ENCODE measurements at places on chromosomes 5 and 9.

- DNase-seq, result no peak
These were observed 180.2 kb downstream of the ADCY2 start for GRCh38 chr5:7576023-7576715.

DNA sequence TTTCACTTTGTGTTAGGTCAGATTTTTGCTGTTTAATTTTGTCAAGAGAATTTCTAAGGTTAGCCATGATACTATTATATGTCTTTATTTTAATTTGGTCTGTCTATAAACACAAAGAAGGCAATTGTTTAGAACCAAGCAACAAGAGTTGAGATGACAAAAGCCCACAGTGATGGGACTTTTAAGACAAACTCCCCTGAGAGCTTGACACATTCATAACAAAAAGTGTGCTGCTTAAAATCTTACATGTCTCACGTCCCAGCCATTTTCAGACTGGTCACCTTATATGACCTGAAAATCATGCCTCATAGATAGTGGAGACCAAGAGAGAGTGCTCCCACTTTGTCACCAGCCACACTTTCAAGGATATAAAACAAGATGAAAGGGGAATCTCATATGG, 21.6 kb upstream of the NNT start:
- DNase-seq, result no peak

DNA sequence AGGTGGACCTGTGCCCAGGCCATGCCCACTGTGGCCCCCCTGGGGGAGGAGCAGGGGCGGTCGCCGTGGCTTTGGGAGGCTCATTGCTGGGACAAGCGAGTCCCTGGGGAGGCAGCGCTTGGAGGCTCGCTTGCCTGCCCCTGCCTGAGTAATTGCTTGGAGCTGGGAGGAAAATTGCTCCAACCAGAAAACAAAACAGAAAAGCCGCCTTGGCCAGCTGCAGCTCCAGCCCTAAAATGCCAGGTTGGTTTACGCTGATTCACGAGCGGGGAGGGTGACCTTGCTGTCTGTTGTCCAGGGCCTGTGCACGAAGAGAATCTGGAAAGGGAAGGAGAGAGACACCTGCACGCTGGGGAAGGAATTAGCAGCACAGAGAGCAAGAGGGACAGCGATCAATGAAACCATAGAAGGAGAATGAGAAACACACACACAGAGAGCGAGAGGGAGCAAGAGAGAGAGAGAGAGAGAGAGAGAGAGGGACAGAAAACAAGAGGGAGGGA, 25.3 kb downstream of the NTNG2 start:
- no peak for DNase-seq

GRCh38 chr5:9454012-9454481, 91.8 kb downstream of the SEMA5A start:
- no peak for DNase-seq

- peak; percentile 70 for DNase-seq
These were observed 31.6 kb downstream of the TNFSF8 start for GRCh38 chr9:114898741-114899140.

DNA sequence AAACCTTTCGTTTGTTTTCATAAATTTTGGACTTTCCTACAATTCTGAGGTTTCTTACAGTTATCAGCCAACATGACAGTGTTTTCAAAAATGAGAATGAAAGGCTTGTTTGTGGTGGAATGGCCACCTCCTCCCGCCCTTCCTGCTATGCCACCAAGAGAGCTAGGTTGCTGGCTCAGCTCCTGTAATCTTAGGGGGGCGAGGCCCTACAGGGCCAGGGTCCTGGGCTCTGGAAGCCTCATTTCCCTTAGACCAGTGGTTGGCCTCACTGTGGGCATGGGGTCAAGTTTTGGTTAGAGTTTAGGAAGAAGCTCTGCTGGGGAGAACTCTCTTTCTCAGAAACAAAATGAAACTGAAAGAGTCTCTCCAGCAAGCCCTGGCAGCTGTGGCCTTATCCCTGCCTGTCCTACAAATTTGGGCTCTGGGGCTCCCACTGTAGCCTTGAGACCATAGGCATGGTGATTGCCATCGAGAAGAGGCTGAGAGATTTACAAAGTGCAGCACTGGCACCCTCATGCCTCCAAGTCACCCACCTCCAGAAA, 66.2 kb downstream of the IRX1 start:
- DNase-seq, result no peak

GRCh38 chr5:111548348-111548950, 36.1 kb upstream of the STARD4 start:
- no peak for DNase-seq

DNA sequence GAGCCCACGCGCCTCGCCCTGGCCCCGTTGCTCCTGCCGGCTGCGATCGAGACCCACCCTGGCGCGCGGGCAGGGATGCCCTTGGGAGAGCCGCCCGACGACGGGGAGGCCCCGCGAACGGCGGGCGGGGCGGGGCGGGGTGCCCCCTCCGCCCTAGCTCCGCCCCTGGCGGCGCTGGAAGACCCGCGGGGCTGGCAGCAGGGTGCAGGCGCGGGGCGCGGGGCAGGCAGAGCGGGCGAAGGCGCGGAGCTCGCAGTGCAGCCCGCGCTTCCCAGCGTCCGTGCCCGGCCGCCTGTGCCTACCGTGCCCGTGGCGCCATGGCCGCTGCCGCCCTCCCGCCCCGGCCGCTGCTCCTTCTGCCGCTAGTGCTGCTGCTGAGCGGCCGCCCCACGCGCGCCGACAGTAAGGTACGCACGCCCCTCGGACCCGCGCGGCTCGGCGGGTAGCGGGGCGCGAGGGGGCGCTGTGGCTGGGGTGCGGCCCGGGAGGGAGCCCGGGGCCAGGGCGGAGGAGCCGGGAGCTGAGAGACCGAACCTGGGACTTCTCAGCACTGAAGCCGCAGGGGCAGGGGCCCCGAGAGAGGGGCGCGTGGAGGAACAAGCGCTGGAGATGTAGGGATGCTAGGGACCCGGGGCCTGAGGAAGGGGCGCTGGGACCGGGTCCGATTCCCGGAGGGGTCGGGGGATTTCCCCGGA, at the start of gene OLFML2A:
Gene OLFML2A, plus strand, starts transcription at position 180 of the 695 bp plus-strand sequence. Its CDS starts 138 bp downstream, at position 318.
- DNase-seq, result peak; percentile 18

GRCh38 chr5:169221519-169221918, 79.4 kb downstream of the SLIT3 start:
- DNase-seq, result no peak

- DNase-seq, result no peak
These were observed 441.5 kb downstream of the CDH18 start for GRCh38 chr5:19546521-19546920.

DNA sequence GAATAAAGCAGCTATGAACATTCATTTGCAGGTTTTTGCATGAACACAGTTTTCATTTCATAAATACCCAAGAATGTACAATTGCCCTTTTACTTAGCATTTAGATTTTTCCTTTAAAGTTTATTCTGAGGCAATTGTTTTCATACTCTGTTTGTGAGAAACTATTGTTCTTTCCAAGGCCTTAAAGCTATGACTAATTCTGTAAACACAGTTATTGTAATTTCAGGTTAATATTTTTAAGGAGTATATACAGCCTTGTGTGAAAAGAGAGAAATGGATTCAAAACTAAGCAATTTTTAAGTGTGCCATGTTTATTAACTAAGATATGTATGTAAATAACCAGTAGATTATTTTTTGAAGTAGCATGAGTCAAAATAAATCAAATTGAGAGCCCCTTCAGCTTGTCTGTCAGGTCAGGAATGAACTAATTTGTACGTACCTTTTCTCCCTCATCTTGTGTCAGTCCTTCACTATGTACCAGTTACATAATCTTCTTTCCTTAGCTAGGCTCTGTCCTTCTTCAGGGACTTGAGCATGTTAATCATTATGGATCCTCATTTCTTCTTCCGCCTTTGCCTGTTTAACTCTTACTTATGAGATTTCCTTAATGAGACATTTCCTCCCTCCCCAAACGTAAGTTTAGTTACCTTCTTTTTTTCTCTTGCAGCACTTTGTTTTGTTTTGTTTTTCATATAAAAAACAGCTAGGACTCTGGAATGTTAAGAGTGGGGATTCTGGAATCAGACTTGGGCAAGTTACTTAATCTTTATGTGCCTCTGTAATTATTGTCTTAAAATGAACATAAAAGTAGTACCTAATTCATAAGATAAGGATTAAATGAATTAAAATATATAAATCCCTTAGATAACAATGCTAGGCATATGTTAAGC, 63.6 kb downstream of the NIPBL start:
- peak; percentile 48 for DNase-seq

GRCh38 chr5:9971301-9971700, 278.4 kb downstream of the ATPSCKMT start:
- no peak for DNase-seq

DNA sequence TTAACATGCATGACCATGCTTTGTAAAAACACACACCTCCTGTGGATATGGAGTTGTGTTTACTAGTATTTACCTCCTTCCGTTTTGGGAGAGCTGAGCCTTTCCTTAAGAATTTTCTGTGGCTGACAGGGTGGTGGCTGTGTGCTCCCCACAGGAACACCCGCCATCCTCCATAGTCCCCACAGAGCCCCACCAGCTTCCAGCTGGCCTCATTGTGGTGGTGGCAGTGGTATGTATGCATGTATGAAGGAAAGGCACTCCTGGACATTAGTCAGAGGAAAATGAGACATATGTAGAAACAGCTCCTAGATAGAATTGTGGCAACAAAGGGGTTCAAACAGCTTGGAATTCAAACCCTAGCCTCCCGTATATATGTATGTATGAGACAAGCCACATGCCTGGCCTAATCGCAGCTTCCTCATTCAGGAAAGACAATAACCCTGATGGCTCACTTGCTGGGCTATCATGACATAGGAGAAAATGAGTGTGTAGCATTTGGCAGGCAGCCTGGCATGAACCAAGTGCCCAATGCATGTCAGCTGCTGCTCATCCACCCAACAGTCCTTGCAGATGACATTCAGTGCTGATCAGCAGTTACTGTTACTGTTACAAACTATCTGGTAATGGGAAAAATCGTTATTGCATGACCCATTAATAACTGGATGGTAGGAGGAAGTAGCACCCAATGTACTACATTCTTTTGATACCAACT, 459.7 kb downstream of the EBF1 start:
- peak; percentile 53 for DNase-seq
